Activated CD4-positive, alpha-beta T cell treated with anti-CD3 and anti-CD28 coated beads, Interleukin-2, amount 50 U/mL, for 48 hours (primary cell): ENCODE measurements at places on chromosomes 7 and 10.

DNA sequence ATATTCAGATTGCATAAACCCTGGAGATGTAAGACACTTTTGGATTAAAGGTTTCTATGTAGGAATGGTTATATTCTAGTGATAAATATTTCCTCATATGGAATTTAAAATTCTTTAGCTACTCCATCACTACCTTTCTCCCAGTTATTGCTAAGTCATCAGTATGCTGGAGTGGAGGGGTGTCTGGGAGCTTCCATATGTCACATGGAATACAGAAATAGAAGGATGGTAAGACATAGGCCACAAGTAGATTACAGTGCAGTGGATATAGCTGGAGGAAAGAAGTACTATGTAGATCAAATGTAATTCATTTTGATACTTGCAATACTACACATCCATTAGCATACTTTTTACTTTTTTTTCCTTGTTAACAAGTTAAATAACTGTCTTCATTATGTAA is 428.4 kb downstream of the ARL4A start:
- no peak for DNase-seq

DNA sequence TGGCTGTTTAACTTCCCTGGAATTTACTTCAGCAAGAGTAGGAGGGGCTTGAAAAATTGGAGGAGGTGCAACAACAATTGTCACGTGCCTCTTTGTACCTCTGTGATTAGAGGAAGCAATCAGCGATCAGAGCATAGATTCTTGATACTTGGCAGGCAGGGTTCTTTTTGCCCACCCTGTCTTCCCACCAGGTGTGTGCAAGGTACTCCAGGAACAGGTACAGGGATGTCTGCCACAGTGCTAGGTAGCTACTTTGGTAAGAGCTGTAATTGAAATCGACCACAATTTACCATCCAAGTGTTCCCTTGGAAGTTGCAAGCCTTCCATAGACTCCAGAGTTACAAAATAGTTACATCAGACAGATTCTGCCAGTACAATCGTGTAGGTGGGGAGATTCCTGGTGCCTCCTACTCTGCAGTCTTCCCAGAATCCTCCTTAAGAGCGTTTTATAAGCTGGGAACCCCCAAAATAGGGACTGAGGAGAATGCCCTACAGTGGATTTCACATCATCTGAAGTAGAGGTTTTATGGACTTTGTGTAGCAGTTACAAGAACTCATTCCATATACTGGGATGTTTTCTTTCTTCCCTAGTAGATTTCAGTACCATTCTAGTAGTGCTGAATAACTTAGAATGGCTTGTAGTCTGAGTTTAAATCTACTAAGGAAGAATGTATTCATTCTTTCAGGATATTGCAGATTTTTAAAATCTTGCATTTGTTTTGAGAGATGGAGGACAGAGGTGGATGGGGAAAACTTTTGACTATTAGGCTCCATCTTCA is 101.9 kb downstream of the EXOC4 start:
- no peak for DNase-seq

GRCh38 chr10:77881636-77882035 is 44.9 kb downstream of the DLG5 start:
- DNase-seq = no peak

DNA sequence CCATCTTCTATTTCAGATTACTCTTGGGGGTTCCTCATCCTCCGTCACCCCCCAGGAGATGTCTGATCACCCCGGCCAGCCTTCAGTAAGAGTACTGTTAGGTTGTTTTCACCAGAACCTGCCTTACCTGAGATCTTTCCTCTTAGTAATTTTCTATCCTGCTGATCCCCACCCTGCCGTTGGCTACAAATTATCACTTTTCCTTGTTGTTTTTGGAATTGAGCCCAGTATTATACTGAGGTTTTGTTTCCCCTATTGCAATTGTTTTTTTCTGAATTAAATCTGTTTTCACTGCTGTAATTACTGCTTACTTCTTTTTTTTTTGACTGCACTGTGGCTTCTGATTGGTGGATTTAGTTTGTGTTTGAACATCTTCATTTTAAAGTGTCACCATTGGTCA is 14.7 kb downstream of the SPAM1 start:
- DNase-seq = no peak

DNA sequence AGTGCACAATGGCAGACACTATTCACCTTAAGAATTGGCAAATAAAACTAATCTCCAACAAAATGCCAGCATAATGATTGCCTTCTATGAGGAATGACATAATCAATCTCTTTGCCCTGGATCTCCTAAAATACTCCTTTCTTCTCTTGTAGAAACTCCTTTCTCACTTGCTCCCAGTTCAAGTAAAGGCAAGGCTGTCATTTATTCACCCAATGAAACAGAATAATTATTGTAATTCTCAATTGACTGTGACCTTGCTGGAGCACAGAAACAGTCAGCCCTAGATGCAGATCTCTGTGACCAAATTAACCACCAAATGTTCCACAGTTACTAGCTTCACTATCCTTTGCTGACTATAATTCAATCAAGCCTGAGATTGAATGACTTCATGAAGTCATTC is 99.3 kb downstream of the SEMA3C start:
- DNase-seq = no peak

- no peak for DNase-seq
These were observed 1314.5 kb downstream of the XPNPEP1 start for GRCh38 chr10:108608860-108609259.

- DNase-seq = no peak
These were observed 150.4 kb downstream of the MAD1L1 start for GRCh38 chr7:2082139-2082998.

DNA sequence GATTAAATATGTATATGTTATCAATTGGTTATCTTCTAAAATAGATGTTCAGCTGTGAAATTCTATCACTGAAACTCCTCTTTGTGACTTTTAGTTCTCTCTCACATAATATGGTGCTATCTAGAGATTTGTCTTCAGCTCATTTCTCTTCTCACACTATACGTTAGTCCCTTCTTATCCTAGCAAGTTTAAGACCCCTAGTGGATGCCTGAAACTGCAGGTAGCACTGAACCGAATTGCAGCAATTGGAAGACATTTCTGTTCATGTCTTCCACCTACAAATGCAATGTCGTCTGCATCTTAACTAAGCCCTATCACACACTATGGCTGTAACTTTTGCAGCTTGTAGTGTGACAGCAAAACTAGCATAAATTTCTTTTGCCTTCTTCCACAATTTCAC is 442.7 kb upstream of the POM121L12 start:
- no peak for DNase-seq

DNA sequence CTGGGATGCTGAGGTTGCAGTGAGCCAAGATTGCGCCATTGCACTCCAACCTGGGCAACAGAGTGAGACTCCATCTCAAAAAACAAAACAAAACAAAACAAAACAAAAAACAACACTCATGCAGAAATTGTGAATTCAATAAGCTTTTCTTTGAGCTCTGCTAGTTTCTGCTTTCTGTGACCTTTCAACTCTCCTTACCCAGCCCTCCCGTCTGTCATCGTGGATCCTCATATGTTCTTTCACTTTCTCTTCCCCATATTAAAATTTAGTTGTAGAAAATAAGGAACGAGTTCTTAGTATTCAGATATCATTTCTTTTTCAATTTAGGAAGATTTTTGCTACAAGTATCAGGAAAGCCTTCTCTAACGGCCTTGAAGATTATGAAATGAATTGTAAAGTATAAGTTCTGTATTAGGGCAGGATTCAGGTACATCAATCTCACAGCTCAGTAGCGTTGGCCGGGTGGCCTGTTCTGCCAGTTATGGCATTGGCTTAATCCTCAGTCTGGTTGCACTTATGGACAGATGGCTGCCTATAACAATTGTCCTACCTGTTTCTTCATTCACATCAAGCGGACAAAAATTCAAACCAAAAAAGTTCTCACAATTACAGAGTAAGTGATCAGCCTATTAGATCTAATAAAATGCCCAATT is 1167.0 kb downstream of the SORCS3 start:
- DNase-seq = no peak

- DNase-seq = no peak
These were observed 51.1 kb downstream of the INSIG1 start for GRCh38 chr7:155348806-155349205.

- no peak for DNase-seq
These were observed 16.8 kb downstream of the LAT2 start for GRCh38 chr7:74226633-74227032.

DNA sequence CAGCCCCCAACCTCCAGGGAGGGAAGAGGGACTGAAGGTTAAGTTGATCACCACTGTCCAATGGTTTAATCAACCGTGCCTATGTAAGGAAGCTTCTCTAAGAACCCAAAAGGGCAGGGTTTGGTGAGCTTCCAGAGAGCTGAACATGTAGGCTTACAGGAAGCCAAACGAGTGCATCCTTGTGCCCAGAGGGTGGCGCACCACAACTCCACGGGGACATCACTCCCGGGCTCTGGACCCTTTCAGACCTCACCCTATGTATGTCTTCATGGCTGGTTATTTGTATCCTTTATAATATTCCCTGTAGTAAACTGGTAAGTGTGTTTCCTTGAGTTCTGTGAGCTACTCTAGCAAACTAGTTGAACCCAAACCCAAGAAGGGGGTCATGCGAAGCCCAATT is 11.5 kb upstream of the NFKB2 start:
- DNase-seq = no peak

- no peak for DNase-seq
These were observed 7.5 kb downstream of the HOXA1 start for GRCh38 chr7:27088002-27088922.

- DNase-seq = no peak
These were observed 20.1 kb downstream of the PPP1R17 start for GRCh38 chr7:31707089-31707488.

DNA sequence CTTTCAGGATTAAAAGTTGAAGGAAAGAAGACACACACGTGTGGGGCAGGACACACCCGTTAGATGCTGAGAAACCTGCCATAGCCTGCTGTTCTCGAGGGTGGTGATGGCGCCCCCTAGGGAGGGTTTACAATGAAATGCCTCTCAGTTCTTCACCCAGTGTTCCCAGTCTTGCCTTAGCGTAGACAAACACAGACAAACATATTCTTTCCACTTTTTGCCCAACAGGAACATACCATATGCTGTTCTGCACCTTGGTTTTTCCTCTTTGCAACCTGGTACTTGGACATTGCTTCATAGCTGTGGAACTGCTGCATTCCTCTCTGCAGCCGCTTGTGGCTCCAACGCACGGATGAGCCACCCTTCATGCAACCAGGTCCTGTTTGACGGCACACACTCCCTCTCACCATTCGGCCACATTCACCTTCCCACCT is 23.3 kb upstream of the HSPA12A start:
- peak; percentile 63 for DNase-seq

DNA sequence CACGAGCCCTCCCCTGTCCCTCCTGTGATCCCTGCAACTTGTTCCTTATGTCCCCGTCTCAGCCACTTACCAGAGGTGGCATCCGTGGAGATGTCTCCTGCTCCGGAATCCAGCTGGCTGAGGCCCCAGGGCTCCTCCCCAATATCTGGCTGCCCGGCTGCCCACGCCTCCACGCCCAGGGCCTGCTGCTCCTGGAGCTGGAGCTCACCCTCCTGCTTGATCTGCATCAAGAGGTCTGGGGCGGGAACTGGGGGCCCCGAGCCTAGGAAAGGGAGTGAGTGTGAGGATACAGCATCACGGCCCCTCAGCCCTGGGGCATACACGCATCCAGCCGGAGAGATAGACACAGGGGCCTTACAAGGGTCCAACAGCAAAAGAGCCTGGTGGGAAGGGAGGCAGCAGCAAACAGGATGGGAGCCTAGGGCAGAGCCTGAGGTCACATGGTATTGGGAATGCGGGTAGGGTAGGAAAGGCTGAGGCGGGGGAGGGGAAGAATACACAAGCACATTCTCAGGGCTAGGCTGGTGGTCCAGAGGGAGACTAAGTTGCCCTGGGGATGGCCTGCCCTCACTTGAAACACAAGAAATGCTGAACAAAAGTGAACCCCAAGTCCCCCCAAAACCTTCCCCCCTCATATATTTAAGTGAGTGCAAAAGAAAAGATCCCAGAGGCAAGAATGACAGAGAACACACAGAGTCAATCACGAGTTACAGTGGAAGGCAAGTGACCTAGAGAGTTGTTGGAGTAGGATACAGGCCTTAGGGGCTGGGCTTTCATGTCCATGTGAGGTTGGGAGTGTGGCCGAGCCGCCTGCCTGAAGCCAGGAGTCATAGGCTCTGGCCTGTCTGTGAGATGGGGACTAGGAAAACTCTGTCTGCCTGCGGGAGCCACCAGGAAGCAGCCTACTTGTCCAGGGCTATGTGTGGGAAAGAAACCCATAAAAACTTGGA is 16.9 kb upstream of the ZNF777 start:
- no peak for DNase-seq

DNA sequence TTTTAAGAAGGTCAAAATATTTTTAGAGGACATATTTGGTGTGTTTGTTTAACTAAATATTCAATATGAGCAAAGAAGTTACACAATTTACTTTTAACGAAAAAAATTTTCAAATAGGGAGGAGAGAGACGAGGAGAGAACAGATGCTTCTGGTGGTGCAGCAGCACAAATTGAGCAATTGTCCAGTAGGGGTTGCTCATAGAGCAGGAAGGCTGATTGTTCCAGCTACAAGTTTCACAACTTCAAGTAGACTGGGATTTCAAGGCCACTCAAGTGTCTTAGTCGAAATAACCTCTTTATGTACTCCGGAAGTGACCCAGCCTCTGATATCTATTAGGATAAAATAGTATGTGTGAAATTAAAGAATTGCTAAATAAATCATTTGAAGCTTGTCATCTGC is 197.9 kb downstream of the HDAC9 start:
- no peak for DNase-seq

GRCh38 chr7:4134631-4135030 is 547.5 kb upstream of the FOXK1 start:
- no peak for DNase-seq

DNA sequence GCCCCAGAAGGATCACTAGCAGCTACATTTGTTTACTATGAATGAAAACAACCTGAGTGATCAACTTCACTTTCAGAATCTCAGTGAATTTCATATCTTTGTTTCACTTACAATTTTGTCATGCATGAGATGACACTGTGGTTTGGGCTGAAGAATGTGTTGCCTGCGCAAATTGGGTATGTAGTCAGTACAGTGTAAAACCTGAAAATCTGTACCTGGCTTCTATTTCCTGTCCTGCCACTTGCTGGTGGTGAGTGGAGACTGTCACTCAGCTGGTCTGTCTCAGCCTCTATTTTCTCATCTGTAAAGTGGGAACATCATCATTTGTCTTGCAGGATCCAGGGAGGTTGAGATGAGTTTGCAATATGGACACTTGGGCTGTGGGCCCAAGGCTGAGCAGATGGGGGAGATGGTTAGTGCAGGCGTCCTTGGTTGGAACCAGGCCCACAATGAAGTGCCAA is 118.0 kb downstream of the WDFY4 start:
- no peak for DNase-seq

DNA sequence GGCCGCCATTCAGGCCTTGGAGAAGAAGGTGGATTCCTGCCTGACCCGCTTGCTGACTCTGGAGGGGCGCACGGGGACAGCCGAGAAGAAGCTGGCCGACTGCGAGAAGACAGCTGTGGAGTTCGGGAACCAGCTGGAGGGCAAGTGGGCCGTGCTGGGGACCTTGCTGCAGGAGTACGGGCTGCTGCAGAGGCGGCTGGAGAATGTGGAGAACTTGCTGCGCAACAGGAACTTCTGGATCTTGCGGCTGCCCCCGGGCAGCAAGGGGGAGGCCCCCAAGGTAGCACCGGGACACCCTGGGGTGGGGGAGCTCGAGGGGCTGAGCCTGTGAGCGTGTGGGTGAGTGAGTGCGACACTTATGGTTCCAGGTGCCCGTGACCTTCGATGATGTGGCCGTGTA is 4.5 kb downstream of the ZNF783 start:
- no peak for DNase-seq
